ENCODE measurements at places on chromosomes 11 and 22.

GRCh38 chr11:65448418-65449105 lies 26.0 kb downstream of the NEAT1 start:
- no peak for DNase-seq

DNA sequence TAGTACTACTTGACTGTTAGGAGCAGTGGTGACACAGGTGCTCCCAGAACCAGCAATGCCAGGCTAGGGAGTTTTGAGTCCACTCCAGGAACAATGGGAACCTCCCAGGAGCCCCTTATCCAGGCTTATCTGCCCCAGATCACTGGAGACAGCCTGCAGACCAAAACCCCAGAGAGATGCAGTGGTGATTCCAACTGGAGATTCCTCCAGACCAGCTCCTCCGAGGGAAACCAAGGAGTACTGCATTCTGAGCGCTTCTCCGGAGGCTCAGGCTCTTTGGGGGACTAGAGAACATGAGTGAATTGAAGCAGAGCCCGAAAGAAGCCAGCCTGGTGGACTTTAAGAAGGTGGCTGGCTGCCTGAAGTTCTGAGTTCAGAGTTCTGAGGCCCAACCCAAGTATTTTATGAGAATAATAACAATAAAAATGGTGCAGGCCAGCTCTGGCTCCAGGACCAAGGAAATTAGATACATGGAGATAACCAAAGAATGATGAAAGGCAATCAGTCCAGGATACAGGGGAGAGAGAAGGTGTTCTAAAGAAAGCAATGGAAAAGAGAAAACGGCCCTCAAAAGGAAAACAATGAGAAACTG lies 1.3 kb upstream of the TMEM25 start:
- DNase-seq = no peak

- DNase-seq = no peak
Measured at GRCh38 chr11:60211206-60211605, 28.3 kb upstream of the MS4A6A start.

DNA sequence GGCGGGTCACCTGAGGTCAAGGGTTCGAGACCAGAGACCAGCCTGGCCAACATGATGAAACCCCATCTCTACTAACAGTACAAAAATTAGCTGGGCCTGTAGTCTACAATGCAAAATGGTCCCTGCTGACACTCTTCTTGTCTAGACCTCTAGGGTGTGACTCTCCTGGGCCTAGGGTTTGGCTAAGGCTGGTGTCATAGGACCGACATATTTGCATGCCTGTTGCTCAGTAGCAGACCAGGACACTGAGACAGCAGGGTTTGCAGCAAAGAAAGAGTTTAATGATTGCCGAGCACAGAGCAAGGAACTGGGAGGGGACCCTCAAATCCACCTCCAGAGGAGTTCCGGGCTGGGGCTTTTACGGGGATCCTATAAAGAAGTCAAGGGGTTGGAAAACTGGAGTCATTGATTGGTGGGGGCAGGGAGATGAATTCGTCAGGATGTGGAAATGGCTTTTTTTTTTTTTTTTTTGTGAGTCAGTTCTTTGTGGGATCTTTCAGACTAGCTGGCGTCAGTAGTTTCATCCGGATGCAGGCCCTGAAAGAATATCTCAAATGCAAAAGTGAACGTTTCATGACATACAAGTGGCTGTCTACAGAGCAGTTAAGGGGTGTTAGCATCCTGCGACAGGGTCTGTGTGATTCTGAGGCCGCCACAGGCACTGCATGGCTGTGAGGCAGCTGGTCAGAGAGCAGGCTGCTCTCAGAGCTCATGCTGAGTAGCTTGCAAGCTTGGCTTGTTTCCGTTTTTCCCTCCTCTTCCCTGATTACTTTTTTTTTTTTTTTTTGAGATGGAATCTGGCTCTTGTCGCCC lies 27.2 kb upstream of the A4GALT start:
- no peak for DNase-seq

DNA sequence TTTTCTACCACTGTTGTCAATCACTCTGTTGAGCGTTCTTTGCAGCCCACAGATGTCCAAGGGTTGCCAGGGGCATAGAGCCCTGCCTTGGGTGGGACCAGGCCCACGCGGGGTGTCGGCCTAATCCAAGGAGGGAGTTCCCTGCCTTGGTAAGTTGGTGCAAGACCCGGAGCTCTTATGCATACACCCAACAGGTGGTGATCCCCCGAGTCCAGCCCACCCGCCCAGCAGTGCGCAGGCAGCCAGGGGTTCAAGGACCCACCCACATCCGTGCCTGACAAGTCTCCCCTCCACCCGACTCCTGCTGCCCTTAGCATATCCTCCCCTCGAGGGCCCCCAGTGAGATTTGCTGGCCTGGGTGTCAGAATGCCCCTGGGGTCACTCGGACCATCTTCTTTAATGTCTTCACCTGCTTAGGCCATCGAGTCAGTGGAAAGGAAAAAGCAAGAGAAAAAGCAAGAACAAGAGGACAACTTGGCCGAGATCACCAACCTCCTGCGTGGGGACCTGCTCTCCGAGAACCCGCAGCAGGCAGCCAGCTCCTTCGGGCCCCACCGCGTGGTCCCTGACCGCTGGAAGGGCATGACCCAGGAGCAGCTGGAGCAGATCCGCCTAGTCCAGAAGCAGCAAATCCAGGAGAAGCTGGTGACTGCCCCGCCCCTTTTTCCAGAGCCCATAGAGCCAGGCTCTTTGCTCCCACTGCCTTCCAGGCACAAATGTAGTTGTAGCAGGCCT lies 12.2 kb downstream of the RIBC2 start:
- DNase-seq = no peak

DNA sequence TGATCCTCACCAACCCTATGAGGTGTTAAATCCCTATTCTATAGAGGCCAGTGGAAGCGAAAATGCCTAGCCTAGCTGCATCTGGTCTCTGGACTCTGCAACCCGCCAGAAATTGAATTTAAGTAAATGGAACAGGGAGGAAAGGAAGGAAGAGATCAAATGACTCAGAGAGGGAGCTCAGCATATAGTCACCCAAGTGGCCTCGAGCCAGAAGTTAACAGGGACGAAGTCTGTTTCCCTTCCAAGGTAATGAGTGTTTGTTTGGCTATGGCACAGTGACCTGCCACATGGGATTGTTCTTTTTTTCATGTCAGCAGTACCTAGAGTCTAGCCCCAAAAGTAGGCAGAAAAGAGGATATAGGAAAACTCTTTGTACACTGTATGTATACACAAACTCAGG lies 66.3 kb downstream of the PAK1 start:
- DNase-seq = peak; percentile 81
